ENCODE measurements at places on chromosomes 12 and 14.

GRCh38 chr12:41942354-41942753 lies 202.3 kb downstream of the GXYLT1 start:
- H3K4me1 ChIP-seq, result peaks cover 21% of the 10 kb centered on the region
- H3K27ac ChIP-seq, result peak overlapping the region; percentile 47
- peak; percentile 27 for DNase-seq
- no peaks in the 10 kb centered on the region for H3K27me3 ChIP-seq
- no peaks in the 10 kb centered on the region for H3K36me3 ChIP-seq

DNA sequence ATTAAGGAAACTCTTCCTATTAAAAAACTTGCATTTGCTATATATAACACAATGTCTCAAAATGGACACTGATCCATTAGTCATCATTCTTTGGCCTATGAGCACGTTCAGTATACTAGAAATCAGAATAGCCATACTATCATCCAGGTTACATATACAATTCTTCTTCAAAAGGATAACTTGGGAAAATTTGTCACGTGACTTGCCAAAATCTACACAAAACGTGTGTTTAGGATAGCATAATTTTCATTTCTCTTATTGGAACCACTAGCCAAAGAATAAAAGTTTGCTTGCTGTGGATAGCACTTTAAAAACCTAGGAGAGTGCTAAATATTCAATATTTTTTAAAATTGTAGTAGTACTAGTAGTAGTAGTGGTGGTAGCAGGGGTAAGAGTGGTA lies 714.3 kb upstream of the FOXG1 start:
- DNase-seq, result no peak
- peaks cover 4% of the 10 kb centered on the region for H3K4me1 ChIP-seq
- no peaks in the 10 kb centered on the region for H3K36me3 ChIP-seq
- no peak overlapping the region for H3K4me3 ChIP-seq
- H3K27me3 ChIP-seq, result no peaks in the 10 kb centered on the region

GRCh38 chr14:52338051-52338681 lies 24.1 kb downstream of the PTGER2 start:
- no peaks in the 10 kb centered on the region for H3K4me1 ChIP-seq
- no peak for DNase-seq
- H3K27me3 ChIP-seq, result no peaks in the 10 kb centered on the region

DNA sequence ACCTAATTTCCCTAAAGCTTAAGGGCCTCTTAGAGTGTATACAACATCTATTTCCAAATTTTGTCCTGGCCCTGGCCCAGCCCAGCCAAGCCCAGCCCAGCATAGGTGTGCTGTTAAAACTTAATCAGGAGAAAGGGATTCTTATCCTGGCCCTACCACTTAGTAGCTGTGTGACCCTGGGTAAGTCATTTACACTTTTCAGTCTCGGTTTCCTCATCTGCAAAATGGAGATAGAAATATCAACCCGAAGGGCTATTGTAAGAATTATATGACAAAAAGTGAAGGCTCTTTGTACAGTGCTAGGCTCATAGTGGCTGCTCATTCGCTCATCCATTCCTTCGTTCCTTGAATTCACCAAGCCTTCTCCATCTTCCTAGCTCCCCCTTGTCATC lies 442 bp downstream of the ERG28 start:
- H3K4me1 ChIP-seq, result peaks cover 19% of the 10 kb centered on the region
- DNase-seq, result no peak
- H3K27me3 ChIP-seq, result no peaks in the 10 kb centered on the region
- H3K4me3 ChIP-seq, result peak overlapping the region; percentile 88

GRCh38 chr14:46988312-46988711 lies 336.7 kb upstream of the RPL10L start:
- H3K27me3 ChIP-seq, result no peaks in the 10 kb centered on the region
- H3K4me1 ChIP-seq, result no peaks in the 10 kb centered on the region
- no peak overlapping the region for H3K4me3 ChIP-seq
- no peak overlapping the region for H3K27ac ChIP-seq
- H3K36me3 ChIP-seq, result no peaks in the 10 kb centered on the region

DNA sequence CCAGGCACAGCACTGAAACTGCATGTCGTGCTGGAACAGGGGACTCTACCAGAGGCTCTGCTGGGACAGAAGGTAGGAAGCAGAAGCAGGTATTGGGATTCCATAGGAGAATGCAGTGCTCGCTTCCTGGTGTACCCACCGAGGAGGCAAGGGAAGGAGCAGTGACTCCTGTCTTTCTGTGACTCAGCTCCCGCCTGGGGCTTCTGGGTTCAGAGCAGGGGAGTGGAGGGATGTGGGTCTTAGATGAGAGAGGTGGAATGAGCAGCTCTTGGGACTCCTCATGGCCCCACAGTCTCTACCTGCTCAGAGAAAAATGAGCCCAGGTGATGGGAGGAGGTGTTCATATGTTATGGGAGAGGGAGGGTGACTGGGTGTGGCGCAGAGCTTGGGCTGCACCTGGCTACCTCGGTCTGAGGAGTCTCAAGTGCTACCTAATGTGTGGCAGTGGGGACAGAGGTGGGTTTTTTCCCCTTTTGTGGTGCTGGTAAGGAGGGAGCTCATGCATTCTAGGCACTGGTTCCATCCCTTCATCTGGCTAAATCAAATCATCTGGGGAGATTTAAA lies 26.3 kb downstream of the WNT5B start:
- H3K36me3 ChIP-seq, result no peaks in the 10 kb centered on the region
- H3K4me3 ChIP-seq, result no peak overlapping the region
- DNase-seq, result no peak
- no peak overlapping the region for H3K27ac ChIP-seq
- no peaks in the 10 kb centered on the region for H3K4me1 ChIP-seq
- H3K27me3 ChIP-seq, result peaks cover 21% of the 10 kb centered on the region

GRCh38 chr12:124453419-124454351 lies 113.7 kb downstream of the NCOR2 start:
- H3K36me3 ChIP-seq, result no peaks in the 10 kb centered on the region
- H3K4me1 ChIP-seq, result peaks cover 23% of the 10 kb centered on the region
- H3K27me3 ChIP-seq, result no peaks in the 10 kb centered on the region
- DNase-seq, result no peak

- H3K27me3 ChIP-seq, result no peaks in the 10 kb centered on the region
- DNase-seq, result peak; percentile 74
- no peak overlapping the region for H3K27ac ChIP-seq
- H3K4me1 ChIP-seq, result peaks cover 14% of the 10 kb centered on the region
- no peak overlapping the region for H3K4me3 ChIP-seq
- no peaks in the 10 kb centered on the region for H3K36me3 ChIP-seq
Observed at GRCh38 chr12:16756833-16757555, 151.0 kb upstream of the LMO3 start.

GRCh38 chr12:46174919-46175318 lies 93.9 kb downstream of the SLC38A1 start:
- no peaks in the 10 kb centered on the region for H3K4me1 ChIP-seq
- H3K4me3 ChIP-seq, result no peak overlapping the region
- no peaks in the 10 kb centered on the region for H3K36me3 ChIP-seq
- no peaks in the 10 kb centered on the region for H3K27me3 ChIP-seq
- H3K27ac ChIP-seq, result no peak overlapping the region

DNA sequence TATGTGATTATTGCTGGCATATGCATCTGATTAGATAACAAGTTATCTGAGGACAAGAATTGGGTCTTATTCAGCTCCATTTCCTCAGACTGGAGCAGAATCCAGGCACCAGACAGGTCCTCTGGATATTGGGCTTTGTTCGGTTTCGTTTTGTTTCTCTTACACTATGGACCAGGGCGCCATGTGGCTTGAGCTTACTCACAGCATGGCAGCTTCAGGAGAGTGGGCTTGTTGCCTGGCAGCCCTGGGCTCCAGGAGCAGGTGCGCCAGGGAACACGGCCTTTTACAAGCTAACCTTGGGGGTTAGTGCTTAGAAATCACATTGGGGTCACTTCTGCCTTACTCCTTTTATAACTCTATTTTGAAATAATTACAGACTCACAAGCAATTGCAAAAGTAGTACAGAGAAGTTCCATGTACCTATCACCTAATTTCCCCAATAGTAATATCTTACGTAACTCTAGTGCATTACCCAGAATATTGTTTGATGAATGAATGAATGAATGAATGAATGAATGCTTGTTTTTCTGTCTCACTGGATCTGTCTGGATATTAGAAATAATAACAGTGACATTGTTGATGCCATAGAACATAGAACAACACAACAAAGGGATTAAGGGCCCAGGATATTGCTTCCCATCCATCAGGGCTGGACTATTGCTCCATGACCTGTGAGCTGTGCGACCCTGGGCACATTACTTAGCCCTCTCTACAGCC lies 39.0 kb downstream of the CMKLR1 start:
- no peaks in the 10 kb centered on the region for H3K36me3 ChIP-seq
- DNase-seq, result no peak
- no peak overlapping the region for H3K4me3 ChIP-seq
- peaks cover 3% of the 10 kb centered on the region for H3K4me1 ChIP-seq

GRCh38 chr14:99688210-99688581 lies 4.1 kb downstream of the CYP46A1 start:
- peaks cover 4% of the 10 kb centered on the region for H3K4me1 ChIP-seq
- no peaks in the 10 kb centered on the region for H3K27me3 ChIP-seq
- no peak for DNase-seq

DNA sequence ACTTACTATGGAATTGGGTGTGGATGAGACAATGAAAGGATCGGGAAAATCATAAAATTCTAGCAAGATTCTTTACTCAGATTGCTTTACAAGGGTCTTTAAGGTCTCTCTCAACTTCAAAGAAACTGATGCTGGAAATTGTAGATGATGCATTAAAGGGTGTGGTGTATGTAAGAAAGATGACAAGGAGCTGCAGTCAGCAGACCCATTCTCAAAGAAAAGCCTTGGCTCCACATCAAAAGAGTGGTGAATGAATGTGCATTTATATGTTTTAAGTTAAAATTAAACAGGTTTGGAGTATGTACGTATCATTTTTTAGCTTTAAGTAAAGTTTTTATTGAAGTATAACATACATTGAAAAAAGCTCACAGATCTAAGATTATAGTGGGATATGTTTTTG lies 194.5 kb downstream of the C12orf75 start:
- no peak for DNase-seq
- peaks cover 10% of the 10 kb centered on the region for H3K4me1 ChIP-seq
- H3K4me3 ChIP-seq, result no peak overlapping the region
- no peaks in the 10 kb centered on the region for H3K27me3 ChIP-seq
- no peak overlapping the region for H3K27ac ChIP-seq
- H3K36me3 ChIP-seq, result no peaks in the 10 kb centered on the region

GRCh38 chr12:19739195-19739776 lies 300.0 kb downstream of the AEBP2 start:
- no peak overlapping the region for H3K27ac ChIP-seq
- no peaks in the 10 kb centered on the region for H3K4me1 ChIP-seq
- no peaks in the 10 kb centered on the region for H3K36me3 ChIP-seq
- no peaks in the 10 kb centered on the region for H3K27me3 ChIP-seq

DNA sequence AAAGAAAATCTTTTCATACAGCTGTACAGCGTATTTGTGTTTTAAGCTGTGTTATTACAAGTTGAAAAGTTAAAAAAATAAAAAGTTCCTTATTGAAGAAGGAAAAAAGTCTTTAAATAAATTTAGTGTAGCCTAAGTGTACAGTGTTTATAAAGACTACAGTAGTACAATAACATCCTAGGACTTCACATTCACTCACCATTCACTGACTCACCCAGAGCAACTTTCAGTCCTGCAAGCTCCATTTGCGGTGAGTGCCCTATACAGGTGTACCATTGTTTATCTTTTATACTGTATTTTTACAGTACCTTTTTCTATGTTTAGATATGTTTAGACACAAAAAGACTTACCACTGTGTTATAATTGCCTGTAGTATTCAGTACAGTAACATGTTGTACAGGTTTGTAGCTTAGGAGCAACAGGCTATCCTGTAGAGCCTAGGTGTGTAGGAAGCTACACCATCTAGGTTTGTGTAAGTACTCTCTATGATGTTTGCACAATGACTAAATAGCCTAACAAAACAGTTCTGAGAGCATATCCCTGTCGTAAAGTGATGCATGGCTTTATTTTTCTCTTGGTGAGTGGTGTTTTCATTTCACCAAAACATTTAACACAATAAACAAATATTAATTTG lies 275.2 kb downstream of the DACT1 start:
- H3K4me1 ChIP-seq, result peaks cover 8% of the 10 kb centered on the region
- no peaks in the 10 kb centered on the region for H3K36me3 ChIP-seq
- H3K27ac ChIP-seq, result no peak overlapping the region

DNA sequence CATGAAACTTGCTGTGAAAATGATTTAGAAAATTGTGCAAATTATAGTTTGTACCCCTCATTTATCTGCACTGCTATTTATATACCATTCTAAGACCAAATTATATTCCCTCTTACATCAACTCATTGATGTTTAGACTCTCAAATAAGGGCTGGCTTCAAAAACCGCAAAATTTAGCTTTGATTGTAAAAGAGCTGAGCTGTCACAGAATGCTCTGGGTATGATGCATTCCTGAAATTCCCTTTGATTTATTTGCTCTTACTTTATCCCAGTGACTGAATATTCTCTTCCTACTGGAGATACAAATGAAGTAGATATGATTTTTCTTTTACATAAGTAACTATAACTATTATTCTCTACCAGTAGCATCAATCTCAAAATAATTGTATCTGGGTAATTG lies 78.0 kb upstream of the TMTC2 start:
- no peaks in the 10 kb centered on the region for H3K4me1 ChIP-seq
- no peak for DNase-seq
- H3K4me3 ChIP-seq, result no peak overlapping the region
- H3K27me3 ChIP-seq, result no peaks in the 10 kb centered on the region

GRCh38 chr14:103243764-103244737 lies 90.0 kb upstream of the EIF5 start:
- H3K4me3 ChIP-seq, result no peak overlapping the region
- H3K27me3 ChIP-seq, result no peaks in the 10 kb centered on the region
- peak overlapping the region; percentile 65 for H3K27ac ChIP-seq
- DNase-seq, result no peak
- H3K36me3 ChIP-seq, result no peaks in the 10 kb centered on the region
- peaks cover 8% of the 10 kb centered on the region for H3K4me1 ChIP-seq

GRCh38 chr14:77305696-77306095 lies 15.0 kb downstream of the POMT2 start:
- peaks cover 18% of the 10 kb centered on the region for H3K4me1 ChIP-seq
- H3K27me3 ChIP-seq, result no peaks in the 10 kb centered on the region
- no peak overlapping the region for H3K4me3 ChIP-seq
- H3K36me3 ChIP-seq, result no peaks in the 10 kb centered on the region

GRCh38 chr14:104424406-104425072 lies 155.0 kb upstream of the C14orf180 start:
- no peaks in the 10 kb centered on the region for H3K27me3 ChIP-seq
- peaks cover 41% of the 10 kb centered on the region for H3K4me1 ChIP-seq
- H3K4me3 ChIP-seq, result no peak overlapping the region
- H3K36me3 ChIP-seq, result no peaks in the 10 kb centered on the region
- H3K27ac ChIP-seq, result no peak overlapping the region

DNA sequence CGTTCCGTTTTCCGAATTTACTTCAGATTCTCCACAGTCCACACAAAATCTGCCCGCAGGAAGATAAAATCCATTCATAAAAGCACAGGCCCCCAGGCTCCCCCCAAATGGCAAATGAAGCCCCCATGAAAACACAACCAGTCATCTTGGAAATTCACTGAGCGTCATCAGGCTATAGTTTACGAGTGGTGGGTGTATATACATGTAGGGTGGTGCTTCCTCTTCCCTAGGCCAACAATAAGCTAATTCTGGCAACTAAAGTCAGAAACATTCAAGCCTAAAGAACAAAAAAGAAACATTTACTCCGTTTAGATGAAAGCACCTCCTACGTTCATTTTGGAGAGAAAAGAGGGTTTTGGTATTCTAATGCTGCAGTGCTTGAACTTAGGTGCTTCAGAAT lies 5.8 kb downstream of the GPR68 start:
- no peaks in the 10 kb centered on the region for H3K36me3 ChIP-seq
- H3K4me1 ChIP-seq, result no peaks in the 10 kb centered on the region
- H3K27me3 ChIP-seq, result no peaks in the 10 kb centered on the region

GRCh38 chr12:11246489-11246888 lies 23.0 kb downstream of the PRB3 start:
- no peak for DNase-seq
- H3K36me3 ChIP-seq, result no peaks in the 10 kb centered on the region
- H3K27ac ChIP-seq, result no peak overlapping the region
- H3K4me1 ChIP-seq, result no peaks in the 10 kb centered on the region
- no peaks in the 10 kb centered on the region for H3K27me3 ChIP-seq

Measured in neural progenitor cell (in vitro differentiated cells).